AG20443 (cell line): ENCODE measurements at places on chromosomes 5 and 9.

GRCh38 chr9:128923493-128923883 lies 2.7 kb downstream of the PHYHD1 start:
- DNase-seq = no peak

DNA sequence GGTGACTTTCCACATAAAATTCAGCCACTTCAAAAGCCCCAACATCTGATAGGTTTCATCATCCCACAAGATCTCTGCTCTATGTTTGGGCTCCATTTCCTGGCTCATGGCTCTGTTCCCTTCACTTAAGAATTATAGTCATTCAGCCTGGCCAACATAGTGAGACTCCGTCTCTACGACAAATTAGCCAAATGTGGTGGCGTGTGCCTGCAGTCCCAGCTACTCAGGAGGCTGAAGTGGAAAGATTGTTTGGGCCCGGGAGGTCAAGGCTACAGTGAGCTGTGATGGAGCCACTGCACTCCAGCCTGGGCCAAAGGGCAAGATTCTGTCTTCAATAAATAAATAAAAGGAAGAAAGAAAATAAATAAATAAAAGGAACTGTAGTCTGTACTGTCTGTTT lies 57.9 kb upstream of the CTSV start:
- no peak for DNase-seq

DNA sequence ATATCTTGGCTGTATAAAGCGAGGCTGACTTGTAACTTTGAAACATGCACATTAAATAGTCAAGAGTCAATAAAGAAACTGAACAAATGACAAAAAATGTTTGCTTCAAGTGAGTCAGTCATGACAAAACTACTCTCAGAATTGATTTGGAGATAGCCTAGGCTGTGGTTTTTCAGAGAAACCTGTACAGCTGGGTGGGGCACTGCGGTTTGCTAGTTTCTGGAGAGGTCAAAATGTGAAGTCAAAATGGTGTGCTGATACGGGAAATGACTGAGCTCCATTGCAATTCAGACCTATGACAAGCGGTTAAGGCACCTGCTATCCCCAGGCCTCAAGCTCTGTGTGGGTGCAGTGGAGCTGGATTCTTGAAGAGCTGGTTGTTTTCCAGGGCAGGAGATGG lies 10.3 kb upstream of the CD180 start:
- no peak for DNase-seq

GRCh38 chr5:160926428-160926827 lies 74.4 kb upstream of the ATP10B start:
- no peak for DNase-seq

DNA sequence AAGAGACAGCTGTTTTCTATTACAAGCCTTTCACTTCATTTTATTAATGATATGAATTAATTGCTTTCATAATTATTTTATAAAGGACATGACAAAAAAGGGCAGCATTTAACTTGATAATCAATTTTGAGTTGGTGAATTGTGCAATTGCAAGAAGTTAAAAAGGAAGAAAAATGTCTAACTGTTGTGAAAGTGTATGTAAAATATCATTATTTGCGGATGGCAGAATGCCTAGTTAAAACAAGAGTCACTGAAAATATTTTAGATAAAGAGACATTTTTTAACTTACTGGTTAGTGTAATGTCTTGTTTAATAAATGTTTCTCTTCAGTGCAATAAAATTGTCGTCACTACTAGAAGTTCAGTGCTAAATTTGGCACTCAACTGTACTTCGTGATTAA lies 57.6 kb upstream of the HTR4 start:
- DNase-seq = no peak

- no peak for DNase-seq
Measured at GRCh38 chr5:107604146-107604910, 66.4 kb downstream of the EFNA5 start.

DNA sequence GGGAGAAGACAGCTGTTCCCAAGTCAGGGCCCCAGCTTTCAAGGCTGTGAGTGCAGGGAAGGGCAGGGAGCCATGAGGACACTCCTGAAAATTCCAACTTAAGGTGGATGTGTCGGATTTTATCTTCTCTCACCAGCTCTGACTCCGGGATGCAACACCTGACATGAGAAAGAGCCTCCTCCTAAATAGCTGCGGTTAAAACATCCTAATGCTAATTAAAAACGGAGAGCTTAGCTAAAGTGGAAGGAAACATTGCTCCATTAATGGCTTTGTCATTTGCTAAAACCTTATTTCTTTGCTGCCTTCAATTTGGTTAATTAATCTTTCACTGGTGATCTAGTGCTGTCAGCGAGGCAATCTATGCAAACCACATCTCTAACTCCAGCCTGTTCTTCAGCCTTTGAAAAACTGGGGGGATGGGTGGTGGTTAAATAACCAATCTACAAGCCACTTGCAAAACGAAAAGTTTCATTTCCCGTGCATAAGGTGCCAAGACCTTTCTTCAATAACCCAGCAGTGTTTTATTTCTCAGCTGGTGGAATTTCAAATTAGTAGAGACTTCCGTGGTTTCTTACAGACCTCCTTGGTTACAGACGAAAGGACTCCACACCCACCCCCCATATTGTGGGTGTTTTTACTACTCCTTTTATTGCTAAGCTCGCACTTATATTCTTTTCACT lies 379.6 kb downstream of the MLLT3 start:
- no peak for DNase-seq

DNA sequence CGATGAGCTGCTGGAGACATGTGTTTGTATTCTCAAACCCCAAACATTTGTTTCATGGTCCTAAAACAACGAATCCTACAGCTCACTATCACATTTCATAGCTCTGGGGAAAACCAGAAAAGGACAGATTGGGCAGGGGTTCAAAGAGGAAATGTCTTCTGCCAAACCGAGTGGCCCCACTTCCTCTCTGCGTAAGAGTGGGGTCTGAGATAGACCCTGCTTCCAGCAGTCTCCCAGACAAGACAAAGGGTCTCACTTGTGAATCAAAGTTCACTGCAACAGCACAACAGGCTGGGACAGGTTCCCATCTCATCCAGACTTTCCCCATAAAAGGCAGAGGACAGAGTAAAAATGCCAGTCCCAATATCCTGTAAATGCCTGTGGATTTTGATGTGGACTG lies 276.2 kb upstream of the SLC24A2 start:
- no peak for DNase-seq

DNA sequence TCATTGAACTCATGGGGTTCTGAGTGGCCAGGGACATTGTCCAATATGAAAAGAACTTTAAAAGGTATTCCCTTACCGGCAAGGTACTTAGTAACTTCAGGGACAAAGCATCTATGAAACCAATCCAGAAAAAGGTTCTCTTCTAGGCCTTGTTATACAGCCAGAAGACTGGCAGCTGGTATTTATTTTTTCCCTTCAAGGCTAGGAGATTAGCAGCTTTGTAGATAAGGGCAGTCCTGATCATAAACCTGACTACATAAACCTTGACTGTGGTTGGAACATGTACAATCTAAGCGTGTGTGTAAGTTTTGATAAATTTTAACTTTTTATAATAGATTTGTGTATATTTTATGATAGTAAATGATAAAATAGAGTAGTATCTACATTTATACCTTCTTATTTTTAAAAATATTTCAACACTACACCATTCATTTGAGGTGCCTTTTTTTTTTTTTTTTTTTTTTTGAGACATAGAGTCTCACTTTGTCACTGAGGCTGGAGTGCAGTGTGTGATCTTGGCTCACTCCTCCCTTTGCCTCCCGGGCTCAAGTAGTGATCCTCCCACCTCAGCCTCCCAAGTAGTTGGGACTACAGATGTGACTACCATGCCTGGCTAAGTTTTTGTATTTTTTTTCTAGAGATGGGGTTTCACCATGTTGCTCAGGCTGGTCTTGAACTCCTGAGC lies 24.5 kb downstream of the RANBP17 start:
- DNase-seq = no peak

GRCh38 chr5:80761176-80761575 lies 106.4 kb upstream of the DHFR start:
- no peak for DNase-seq

- DNase-seq = no peak
Measured at GRCh38 chr5:132483661-132484390, 6.7 kb downstream of the IRF1 start.

- no peak for DNase-seq
Measured at GRCh38 chr5:101045689-101046088, 142.6 kb upstream of the ST8SIA4 start.

DNA sequence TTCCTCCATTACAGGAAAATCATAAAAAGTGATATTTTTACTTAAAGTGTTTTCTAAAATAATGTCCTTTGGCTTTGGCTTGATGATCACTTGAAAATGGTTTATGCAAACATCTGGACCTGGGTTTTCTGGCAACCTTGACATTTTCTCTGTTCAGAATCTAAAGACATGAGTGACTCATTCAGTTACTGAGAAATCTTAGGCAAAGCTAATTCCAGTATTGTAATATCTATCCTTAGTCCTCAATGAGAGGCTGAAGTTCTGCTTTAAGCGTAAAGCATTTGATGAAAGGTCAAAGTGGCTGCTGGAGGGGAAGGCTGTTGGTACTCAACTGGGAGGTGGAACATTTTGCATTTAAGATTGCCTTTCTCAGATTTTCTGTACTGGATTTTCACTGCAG lies 2.3 kb downstream of the MAN2A1 start:
- peak; percentile 18 for DNase-seq

GRCh38 chr5:178667688-178668087 lies 40.8 kb upstream of the CLK4 start:
- DNase-seq = no peak

- no peak for DNase-seq
Measured at GRCh38 chr5:90365328-90365727, 44.2 kb downstream of the CETN3 start.

DNA sequence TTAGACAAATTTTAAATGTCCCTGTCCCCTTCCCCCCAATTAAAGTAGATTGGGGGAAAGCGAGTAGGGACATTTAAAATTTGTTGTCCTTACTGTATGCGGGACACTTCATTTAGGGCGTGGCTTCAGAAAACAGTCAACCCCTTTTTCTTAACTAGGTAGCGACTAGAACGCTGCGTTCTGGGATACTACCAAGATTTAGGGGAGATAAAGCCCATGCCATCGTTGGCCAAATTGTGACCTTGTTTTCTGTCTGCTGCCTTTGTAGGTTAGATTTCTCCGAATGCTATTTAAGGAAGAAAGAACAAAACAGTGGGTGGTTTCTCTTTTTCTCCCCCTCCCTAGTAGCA lies 1.2 kb downstream of the CKS2 start:
- no peak for DNase-seq

GRCh38 chr5:54397420-54397819 lies 58.1 kb upstream of the HSPB3 start:
- no peak for DNase-seq

DNA sequence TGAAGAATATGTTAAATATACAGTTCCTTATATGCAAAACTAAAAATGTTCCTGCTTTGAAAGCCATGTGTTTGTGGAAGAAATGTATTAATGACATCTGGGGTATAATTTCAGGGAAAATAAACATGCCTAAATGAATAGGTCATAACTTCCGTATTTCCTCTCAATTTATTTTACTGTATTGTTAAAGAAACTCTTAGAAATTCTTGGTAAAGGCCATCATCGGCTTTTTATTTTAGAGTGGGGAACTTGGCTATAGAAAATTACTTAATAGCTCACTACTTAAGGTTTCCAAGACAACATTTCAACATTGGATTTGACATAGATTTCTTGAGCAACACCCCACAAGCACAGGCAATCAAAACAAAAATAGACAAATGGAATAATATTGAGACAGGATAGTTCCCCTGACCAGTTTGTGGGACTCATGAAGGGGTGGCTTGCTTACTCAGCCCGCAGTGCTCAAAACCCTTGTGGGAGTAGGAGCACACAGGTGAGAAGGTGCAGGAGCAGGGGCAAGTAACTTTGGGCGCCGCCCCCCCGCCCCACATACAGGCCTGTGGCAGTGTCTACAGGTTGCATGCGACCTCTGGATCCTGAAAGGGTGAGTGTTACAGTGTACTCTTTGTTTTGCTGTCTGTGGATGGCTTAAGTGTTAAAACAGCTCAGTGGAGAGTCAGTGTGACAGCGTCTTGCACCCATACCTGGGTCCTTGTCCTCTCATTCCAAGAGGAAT lies 891.4 kb upstream of the C9orf72 start:
- DNase-seq = no peak

DNA sequence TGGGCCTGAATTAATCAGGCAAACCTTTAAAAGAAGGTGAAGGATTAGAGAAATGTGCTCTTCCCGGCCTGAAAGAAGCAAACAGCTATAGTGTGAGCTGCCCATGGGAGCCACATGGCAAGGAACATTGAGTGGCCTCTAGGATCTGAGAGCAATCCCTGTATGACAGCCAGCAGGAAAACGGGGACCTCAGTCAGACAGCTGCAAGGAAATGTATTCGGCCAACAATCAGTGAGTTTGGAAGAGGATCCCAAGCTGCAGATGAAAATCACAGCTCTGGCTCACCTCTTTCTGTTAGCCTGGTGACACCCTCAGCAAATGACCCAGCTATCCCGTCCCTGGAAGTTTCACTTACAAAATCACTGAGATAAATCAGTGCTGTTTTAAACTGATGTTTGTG lies 309.2 kb downstream of the SH3GL2 start:
- no peak for DNase-seq

- DNase-seq = peak; percentile 78
Measured at GRCh38 chr5:64165500-64166200, at the start of gene RNF180. TSS of gene RNF180 (plus strand) at chr5:64165843. CDS start at chr5:64200808, 34,965 bp downstream.

- peak; percentile 52 for DNase-seq
Measured at GRCh38 chr9:91207729-91208418, 153.8 kb downstream of the AUH start.

DNA sequence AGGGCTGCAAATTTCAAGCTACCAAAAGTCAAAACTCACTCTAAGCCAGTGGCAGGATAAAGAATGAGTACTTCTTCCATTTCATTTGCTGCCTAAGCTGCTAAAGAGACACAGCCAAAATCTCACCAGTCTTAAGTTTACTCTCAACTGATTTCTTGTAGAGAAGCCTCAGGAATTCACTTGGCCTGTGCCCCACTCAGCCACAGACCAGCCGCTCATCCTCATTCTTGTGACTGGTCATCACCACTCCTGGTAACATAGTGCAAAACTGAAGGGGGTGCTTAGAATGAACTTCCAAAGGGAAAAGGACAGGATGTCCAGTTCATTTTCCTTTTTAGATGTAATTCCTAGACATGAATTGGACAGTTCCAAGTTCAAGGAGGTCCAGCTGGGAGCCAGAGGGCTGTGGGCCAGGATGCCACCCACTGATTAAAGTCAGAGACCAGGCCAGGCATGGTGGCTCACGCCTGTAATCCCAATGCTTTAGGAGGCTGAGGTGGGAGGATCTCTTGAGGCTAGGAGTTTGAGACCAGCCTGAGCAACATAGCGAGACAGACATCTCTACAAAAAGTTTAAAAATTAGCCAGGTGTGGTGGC lies 72.7 kb upstream of the RANBP3L start:
- peak; percentile 88 for DNase-seq
